ENCODE measurements at places on chromosomes 1 and 21.

DNA sequence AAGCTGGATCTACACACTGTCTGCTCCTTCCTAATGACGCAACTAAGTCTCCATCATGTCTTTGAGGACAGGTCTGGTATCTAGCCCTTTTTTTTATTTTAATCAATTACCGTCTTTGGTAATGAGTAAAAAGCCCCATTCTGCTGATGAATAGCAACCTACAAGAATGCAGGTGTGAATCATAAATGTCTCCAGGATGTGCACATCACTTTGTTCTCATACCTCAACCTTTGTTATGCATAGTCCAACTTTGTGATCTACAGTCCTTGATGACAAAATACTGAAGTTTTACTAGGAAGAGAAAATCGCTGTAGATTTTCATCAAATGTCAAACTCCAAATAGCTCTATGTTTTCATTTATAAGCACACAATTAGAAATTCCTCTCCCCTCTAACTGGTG, 39.3 kb downstream of the PLPPR5 start:
- DNase-seq, result no peak

DNA sequence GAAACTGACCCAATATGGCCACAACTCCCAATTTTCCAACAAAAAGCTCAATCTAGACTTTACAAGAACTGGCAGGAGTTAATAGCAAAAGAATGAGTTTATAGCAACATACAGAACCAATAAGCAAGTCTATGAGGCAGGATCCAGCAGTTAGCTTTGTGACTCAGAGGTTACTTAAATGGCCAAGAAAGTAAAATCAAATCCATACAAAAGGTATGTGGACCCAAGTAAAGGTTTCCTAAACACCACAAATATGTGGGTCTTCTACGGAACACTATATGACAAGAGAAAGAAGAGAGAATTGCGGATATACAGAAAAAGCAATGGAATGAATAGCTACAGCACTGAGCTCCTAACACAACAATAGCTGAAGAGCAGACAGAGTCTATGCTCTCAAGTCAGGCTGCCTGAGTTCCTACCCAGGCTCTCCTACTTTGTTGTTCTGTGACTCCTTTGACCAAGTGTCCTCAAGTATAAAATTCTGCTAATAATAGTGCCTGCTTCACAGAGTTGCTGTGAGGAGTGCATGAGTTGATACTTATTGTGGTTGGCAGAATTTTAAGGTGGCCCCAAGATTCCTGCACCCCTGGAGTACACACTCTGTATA, 204.3 kb downstream of the SMYD3 start:
- DNase-seq, result no peak

DNA sequence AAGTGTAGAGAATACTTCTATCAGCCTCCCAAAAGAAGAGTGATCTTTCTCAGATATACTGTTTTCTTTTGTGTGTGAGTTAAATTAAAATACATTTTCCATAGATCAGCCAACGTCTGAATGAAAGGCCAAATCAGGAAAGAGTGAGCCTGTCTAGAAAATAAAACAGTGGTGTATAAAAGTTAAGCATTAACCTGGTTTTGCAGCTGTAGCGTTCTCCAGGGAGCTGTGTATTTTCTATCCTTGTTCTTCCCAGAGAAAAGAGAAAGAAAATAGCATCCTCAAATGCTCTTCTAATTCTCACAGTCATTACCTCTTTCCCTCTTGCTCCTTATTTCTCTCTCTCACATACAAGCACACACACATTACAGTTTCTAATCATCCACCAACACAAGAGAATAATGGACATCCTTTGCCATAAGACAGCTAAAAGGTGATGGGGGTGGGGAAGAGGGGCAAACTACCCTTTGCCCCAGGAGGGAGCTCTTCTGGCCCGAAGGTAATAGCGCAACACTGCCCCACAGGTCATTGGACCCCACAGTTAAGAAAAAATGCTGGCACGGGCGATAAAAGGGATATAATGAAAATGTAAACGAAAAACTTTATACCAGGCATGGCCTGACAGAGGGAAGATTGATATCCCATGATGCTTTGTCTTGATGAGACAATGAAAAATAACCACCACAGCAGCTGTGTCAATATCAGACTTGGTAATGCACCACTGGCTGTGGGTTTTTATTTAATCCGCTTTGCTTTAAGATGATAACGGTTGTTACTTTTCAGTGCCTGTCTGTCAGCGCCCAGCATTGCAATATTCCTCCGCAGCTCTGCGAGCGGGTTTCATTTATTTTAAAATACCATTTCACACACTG, 150.3 kb downstream of the NUF2 start:
- DNase-seq, result peak; percentile 88

DNA sequence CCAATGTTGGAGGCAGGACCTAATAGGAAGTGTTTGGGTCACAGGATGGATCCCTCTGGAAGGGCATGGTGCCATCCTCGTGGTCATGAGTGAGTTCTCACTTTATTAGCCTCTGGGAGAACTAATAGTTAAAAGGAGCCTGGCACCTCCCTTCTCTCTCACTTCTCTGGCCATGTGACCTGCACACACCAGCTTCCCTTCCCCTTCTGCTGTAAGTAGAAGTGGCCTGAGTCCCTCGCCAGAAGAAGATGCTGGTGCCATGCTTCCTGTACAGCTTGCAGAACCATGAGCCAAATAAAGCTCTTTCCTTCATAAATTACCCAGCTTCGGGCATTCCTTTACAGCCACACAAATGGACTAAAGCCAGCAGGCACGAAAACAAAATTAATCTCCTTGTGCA, 23.6 kb downstream of the ACOT7 start:
- no peak for DNase-seq

GRCh38 chr1:26706315-26706714, 10.5 kb downstream of the ARID1A start:
- DNase-seq, result no peak

DNA sequence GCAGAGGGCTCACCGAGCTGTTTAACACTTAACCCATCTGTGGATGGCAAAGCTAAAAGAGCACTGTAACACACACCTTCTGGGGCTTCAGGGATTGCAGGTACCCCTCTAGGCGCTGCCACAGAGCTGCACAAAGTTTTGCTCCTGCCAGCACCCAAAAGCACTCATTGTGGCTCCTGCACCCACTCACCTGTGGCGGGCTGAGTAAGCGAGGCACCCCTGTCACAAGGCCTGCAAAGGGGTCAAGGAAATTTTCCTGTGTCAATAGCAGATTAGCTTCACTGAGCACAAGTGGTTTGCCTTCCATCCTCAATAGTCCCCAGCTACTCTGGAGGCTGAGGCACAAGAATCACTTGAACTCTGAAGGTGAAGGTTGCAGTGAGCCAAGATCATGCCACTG, 29.5 kb upstream of the KCNK1 start:
- no peak for DNase-seq

- peak; percentile 48 for DNase-seq
These were observed 1.3 kb downstream of the AHDC1 start for GRCh38 chr1:27602462-27603308.

DNA sequence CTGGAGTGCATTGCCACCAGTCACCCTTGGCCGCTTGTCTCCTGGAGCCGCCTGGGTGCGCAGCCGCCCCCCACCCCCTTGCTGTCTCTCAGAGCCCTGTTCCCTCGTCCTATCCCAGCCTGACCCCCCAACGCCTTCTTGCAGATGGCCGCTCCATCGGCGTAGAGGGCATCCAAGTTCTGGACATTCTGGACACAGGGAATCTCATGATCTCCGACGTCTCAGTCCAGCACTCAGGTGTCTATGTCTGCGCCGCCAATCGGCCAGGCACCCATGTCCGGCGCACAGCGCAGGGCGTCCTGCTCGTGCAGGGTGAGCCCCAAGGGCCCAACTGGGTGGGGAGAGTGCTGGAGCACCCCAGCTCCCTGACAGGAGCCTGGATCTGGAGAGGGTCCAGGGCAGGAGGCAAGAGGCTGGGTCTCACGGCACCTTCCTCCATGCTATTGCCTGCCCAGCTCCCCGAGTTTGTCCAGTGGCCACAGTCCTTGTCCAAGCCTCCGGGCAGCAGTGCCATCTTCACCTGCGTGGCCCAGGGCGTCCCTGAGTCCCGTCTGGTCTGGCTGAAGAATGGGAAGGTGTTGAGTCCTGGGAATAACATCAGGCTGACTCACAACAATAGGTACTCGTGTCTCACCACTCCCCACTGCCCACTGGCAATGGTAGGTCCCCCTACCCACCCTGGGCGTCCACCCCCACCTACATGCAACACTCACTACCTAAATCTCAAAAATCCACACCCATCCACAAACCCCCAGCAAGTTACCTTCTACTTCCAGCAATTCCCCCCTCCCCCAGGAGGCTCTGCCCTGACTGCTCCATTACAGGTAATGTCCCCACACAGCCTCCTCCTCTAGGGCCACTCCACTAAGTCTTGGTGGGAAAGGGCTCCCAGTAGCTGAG, 24.6 kb downstream of the SLC27A3 start:
- DNase-seq, result no peak

DNA sequence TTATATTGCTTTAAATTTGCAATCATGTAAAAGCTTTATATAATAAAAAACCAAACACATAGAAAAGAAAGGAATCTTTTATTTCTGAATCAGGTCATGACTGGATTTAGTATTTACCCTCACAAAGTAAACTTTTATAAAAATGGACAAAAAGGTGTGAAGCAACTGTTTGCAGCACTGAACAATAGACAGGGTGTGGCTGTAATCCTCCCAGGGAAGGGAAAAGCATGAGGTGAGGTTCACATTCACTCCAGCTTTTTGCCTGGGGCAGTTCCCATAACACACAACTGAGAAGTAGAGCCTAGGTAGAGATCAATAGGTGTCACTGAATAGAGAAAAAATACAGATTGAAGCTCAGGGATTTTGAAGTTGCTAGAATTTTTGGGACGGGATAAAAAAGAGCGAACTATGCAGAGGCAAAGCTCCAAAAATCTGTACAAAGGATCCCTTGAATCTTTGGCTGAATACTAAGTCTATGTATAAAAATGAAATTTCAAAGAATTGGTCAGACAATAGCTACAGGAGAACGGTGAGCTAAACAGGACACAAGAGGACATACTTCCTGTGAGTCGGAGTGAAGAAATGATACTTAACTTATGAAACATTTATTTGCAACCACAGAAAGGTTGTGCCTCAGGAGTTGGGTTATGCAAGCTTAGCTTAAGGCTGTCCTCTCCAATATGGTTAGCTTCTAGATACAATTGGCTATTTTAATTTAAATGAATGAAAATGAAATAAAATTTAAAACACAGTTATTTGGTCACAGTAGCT, 162.0 kb upstream of the ZP4 start:
- no peak for DNase-seq

- peak; percentile 58 for DNase-seq
These were observed at the start of gene BEND5 for GRCh38 chr1:48776393-48777218. Gene BEND5, minus strand, starts transcription at chr1:48776891. Its CDS starts 60 bp downstream, at chr1:48776831.

DNA sequence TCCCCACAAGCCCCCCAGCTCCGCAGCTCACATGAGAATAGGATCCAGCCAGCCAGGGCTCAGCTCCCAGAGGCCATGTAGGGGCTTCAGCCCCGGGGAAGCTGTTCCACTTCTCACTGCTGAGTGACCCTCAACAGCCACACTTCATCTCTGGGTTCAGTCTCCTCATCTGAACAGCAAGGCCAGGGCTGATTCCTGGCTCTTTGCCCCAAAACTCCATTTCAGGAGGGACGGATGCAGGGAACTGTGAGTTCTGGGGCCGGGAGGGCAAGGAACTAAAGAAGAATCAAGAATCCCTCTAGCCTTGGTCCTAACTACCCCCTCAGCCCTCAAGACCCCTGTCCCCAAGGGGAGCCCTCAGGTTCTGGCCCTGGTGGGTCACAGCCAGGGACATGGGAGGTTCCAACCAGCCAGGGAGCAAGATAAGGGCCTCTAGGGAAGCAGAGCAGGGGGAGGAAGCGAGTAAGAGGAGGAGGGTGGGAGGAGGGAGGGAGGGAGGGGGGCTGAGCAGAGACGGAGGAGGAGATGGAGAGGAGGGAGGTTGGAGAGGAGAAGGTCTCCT, 13.1 kb downstream of the SDC3 start:
- no peak for DNase-seq

DNA sequence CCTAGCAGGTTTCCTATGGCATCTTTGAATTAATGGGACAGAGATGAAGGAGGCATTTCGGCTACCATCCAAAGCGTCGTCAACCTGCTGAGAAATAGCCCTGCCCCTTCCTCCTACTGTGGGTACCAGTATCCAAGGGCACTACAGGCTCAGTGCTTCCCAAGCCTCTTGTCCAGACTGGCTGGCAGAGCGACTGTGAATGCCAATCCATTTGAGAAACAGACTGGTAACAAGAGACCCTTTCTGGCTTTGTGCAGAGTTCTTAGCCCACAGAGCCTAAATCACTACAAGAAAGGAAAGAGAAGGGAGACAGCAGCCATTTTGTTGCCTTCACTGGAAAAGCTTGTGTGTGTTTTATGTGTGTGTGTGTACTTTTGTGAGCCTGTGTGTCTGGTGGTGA, 115.5 kb downstream of the HMGB4 start:
- no peak for DNase-seq

GRCh38 chr1:38466487-38466886, 393.1 kb downstream of the RRAGC start:
- no peak for DNase-seq

DNA sequence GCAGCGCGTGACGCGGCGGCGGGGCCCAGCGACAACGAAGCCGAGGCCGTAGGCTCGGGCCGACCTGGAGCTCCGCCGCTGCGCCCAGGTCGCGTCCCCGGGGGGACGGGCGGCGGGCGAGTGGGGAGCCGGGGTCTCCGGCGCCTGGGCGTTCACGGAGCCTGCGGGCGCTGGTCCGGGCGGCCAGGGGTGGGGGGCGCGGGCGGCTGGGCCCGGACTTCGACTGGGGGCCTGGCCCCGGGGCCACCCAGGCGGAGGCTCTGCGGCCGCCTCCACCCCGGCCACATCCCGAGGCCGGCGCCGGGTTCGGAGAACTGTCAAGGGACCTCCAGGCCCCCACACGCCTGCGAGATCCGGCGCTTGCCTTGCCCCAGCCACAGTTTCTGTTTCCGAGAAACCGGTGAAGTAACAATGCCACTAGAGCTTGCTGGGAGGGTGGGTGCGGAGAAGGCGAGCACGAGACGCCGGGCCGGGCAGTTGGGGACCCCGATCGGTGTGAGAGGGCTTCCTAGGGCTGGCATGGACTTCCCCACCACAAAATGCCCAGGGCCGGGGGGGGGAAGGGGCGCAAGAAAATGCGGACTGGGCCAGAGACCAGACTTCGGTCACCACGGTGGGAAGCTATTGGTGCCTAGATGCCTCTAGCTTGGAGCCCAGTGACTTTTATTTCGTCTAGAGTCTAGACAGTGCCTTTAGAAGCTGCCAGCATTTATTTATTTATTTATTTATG, 501 bp downstream of the FBXO6 start:
- peak; percentile 36 for DNase-seq

- DNase-seq, result no peak
These were observed 42.2 kb downstream of the SPATA17 start for GRCh38 chr1:217673387-217673786.

DNA sequence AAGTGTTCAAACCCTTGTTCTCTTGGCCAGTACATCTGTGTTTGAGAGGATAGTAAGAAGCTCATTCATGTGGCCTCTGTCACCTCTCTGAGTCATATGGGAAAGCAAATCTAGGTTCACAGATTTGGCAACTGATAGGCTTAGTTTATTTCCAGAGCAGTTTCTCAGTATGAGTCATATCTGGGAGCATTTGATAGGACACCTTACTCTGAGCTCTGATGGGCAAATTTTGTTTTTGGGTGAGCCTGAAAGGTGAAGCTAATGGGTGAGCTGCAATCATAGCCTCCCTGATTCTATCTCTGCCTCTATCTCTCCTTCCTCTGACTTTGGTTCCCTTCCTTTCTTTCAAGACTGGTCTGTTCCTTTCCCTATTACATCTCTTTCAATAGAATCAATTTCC, 134.4 kb downstream of the S1PR1 start:
- no peak for DNase-seq
